SJSA1 (cell line): ENCODE measurements at places on chromosomes 1 and 21. TPM values are rescaled to one million over a fixed set of nuclear protein-coding genes. Genes with fewer than 3 reads are reported as not detected.

Gene DYRK3
- 3.9 and 11.2 TPM in 2 replicates for total RNA-seq

Gene AADACL4
- not detected in 2 replicates for total RNA-seq

Gene PGBD5
- total RNA-seq, result 1.3 TPM in 1 of 2 replicates, not detected in the other

Gene NFASC
- total RNA-seq, result 0.03 TPM in 1 of 2 replicates, not detected in the other

Gene LCA5L
- total RNA-seq, result 1.0 TPM in 1 of 2 replicates, not detected in the other

Gene CD53
- not detected in 2 replicates for total RNA-seq

Gene LCE1A
- total RNA-seq, result not detected in 2 replicates

Gene PTPRF
- 11.0 and 11.5 TPM in 2 replicates for total RNA-seq

DNA sequence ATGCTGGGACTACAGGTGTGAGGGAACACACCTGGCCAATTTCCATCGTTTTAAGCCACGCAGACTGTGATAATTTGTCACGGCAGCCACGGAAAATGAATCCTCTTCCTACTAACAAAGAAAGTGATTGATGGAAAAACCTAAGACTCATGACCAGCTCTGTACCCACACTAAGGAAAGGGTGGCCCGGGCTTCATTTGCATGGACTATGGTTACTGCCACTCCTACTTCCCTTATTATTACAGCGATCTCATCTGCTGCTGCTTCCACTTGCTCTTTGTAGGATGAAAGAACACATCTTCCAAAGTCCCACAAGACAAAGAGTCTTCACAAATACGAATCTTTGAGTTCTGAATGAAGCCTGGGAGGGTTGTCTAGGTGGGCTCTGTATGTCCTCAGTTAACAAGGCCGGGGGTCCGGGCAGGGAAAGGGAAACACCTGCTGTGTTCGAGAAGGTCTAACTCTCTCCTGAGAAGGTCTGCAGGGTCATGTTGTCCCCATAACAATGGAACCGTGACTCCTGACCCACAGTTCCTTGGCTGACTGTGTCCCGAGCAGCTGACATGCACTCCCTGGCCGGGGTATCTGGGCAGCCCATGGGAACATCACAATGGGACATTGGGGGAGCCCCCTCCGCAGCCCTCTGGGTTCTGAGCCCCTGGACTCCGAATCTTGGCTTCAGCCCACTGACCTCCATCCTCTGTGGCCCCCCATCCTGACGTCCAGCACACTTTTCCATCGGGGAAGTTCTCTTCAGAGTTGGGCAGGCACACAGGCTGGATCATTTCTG lies 13.3 kb upstream of the TFF1 start:
- H3K36me3 ChIP-seq, result no peaks in the 10 kb centered on the region
- no peak for DNase-seq
- H3K4me3 ChIP-seq, result no peak overlapping the region
- no peaks in the 10 kb centered on the region for H3K27me3 ChIP-seq
- no peaks in the 10 kb centered on the region for H3K4me1 ChIP-seq

GRCh38 chr1:112043901-112044300 lies 54.4 kb upstream of the KCND3 start:
- H3K27me3 ChIP-seq, result no peaks in the 10 kb centered on the region
- no peaks in the 10 kb centered on the region for H3K4me1 ChIP-seq
- DNase-seq, result no peak
- H3K36me3 ChIP-seq, result no peaks in the 10 kb centered on the region
- no peak overlapping the region for H3K27ac ChIP-seq

DNA sequence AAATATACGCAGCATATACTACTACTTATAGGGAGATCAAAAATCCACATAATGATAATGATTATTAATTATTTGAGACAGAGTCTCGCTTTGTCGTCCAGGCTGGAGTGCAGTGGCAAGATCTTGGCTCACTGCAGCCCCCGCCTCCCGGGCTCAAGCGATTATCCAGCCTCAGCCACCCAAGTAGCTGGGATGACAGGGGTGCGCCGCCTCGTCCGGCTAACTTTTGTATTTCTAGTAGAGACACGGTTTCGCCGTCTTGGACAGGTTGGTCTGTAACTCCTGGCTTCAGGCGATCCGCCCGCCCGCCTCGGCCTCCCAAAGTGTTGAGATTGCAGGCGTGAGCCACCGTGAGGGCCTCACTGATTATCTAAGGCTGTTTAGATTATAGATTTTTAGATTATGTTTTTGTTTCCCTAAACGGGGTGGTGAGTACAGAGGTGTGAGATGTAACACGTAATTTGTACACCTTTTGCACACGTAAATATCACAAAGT lies 548 bp upstream of the SLC25A33 start:
- H3K4me3 ChIP-seq, result peak overlapping the region; percentile 99; the same call in 1 of the 2 replicates
- no peak for DNase-seq
- H3K27me3 ChIP-seq, result no peaks in the 10 kb centered on the region
- H3K4me1 ChIP-seq, result peaks cover 11% of the 10 kb centered on the region; the same call in 1 of the 2 replicates
- peaks cover 9% of the 10 kb centered on the region for H3K36me3 ChIP-seq

DNA sequence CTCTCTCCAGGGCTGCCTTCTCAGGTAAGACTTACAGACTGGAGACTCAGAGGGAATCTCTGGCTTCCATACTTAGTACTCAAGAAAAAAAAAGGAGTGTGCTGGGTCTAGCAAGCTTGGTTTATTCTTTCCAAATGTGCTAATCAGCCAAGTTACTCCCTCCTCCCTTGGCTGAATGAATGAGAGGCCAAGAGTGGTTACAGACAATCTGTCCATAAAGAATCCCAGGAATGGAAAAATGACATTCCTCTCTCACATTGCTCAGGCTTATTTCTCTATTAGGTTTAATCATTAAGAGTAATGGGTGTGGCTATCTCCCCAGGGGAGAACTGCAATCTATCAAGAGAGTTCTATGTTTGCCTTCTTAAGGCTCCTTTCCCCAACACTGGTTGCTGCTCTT lies 547.3 kb upstream of the PLXNA2 start:
- H3K4me1 ChIP-seq, result no peaks in the 10 kb centered on the region
- H3K27ac ChIP-seq, result no peak overlapping the region
- H3K4me3 ChIP-seq, result no peak overlapping the region
- no peaks in the 10 kb centered on the region for H3K27me3 ChIP-seq

DNA sequence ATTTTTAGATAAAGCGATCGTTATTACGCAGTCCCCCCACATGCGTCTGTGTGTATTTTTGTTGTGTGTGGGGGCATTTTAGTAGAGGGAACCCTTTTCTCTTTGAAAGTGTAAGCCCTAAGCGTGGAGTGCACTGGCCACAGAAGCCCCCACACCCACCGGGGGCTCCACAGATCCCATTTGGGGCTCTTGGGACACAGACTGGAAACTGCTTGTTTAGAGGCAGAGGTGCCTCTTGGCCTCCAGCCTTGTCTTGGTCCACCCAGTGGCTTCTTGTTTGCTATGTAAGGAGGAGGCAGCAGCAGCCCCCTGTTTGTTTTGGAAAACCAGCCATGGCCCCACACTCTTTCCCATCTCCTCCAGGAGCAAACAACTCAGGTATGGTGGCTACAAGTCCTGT lies 42.8 kb downstream of the SLC37A1 start:
- no peaks in the 10 kb centered on the region for H3K27me3 ChIP-seq
- H3K4me3 ChIP-seq, result no peak overlapping the region
- H3K4me1 ChIP-seq, result no peaks in the 10 kb centered on the region
- no peaks in the 10 kb centered on the region for H3K36me3 ChIP-seq
- DNase-seq, result no peak
- H3K27ac ChIP-seq, result no peak overlapping the region

GRCh38 chr1:54516249-54516920 lies 31.6 kb upstream of the ACOT11 start:
- H3K27me3 ChIP-seq, result no peaks in the 10 kb centered on the region
- no peaks in the 10 kb centered on the region for H3K36me3 ChIP-seq
- no peaks in the 10 kb centered on the region; the same call in 1 of the 2 replicates for H3K4me1 ChIP-seq

- no peak overlapping the region for H3K27ac ChIP-seq
- H3K4me1 ChIP-seq, result no peaks in the 10 kb centered on the region
- H3K36me3 ChIP-seq, result no peaks in the 10 kb centered on the region
- no peak for DNase-seq
- no peaks in the 10 kb centered on the region for H3K27me3 ChIP-seq
Observed at GRCh38 chr1:72003092-72003491, 279.2 kb downstream of the NEGR1 start.

GRCh38 chr1:198168227-198168626 lies 11.4 kb downstream of the NEK7 start:
- no peak overlapping the region for H3K4me3 ChIP-seq
- peaks cover 51% of the 10 kb centered on the region for H3K4me1 ChIP-seq
- DNase-seq, result peak; percentile 79
- H3K27me3 ChIP-seq, result no peaks in the 10 kb centered on the region
- no peaks in the 10 kb centered on the region; the same call in 1 of the 2 replicates for H3K36me3 ChIP-seq
- peak overlapping the region; percentile 64 for H3K27ac ChIP-seq

DNA sequence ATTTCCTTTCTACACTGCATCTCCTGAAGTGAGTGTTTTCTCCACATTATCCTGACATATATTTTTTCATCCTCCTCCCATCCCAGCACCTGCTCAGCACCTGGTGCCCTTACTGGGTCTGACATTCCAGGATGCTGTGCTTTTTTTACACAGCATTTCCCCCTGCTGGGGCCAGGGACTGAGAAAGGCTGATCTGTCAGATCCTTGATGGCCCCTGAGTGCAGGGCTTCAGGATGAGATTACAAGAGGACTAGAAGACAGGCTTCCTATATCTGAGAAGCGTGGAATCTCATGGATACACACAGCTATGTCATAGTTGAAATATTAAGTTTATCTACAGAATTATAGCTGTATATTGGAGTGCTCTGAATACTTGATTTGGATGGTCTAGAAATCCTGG lies 24.4 kb downstream of the RCAN1 start:
- H3K27ac ChIP-seq, result no peak overlapping the region
- DNase-seq, result peak; percentile 12
- no peaks in the 10 kb centered on the region for H3K4me1 ChIP-seq
- no peaks in the 10 kb centered on the region for H3K36me3 ChIP-seq
- H3K4me3 ChIP-seq, result no peak overlapping the region

GRCh38 chr1:180092931-180093650 lies 61.6 kb upstream of the QSOX1 start:
- H3K27me3 ChIP-seq, result no peaks in the 10 kb centered on the region
- H3K27ac ChIP-seq, result no peak overlapping the region
- H3K4me3 ChIP-seq, result no peak overlapping the region
- H3K4me1 ChIP-seq, result peaks cover 5% of the 10 kb centered on the region
- no peak for DNase-seq
